BJ (cell line): ENCODE measurements at places on chromosomes 4 and X.

- peak; percentile 78 for DNase-seq
Measured at GRCh38 chr4:150337734-150338133, 244.2 kb upstream of the MAB21L2 start.

- DNase-seq, result no peak
Measured at GRCh38 chr4:35772291-35772690, 472.0 kb downstream of the ARAP2 start.

DNA sequence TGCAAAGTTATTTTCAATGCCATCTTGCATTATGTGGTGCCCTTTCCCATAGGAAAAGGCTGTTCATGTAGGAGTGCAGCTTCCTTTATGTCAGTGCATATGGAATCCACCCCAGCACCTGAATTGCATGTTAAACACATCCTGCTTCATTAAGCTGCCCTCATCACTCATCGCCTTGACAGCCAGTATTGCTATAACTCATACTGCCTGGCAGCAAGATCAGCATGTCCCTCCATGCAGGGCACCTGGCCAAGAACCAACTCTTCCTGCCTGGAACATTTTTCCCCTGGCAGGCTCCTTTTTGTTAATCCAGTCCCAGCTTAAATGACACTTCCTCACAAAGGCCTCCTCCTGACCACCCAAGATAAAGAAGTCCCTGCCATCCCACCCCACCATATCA is 23.5 kb upstream of the CA5B start:
- DNase-seq, result no peak

DNA sequence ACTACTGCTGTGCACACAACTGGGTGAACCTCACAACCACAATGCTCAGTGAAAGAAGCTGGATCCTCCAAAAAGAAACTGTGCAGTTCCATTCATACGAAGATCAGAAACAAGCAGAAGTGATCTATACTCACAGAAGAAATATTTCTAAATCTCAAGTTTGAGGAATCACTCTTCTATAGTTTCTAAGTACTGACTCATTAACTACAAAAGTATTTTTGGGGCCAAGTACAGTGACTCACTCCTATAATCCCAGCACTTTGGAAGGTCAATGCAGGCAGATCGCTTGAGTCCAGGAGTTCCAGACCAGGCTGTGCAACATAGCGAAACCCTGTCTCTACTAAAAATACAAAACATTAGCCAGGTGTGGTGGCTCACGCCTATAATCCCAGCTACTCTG is 51.3 kb upstream of the RELL1 start:
- DNase-seq, result no peak

DNA sequence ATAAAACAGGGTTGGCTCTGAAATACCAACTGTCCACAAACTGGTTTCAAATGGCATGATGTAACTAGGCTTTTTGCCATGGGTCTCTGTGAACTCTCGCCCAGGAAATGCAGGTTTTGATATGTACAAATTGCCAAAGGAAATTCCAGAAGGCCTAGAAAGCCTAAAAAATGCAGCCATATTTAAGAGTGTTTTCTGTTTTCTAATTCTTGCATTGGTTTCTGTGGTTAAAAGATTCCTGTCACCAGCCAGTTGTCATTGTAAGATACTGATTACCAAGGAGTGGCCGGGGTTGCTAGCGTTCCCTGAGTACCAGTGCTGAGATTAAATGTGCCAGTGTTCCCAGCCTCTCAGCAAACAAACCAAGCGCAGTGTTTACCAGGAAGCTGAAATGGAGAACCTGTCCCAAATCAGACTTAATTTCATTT is 53.9 kb upstream of the SORBS2 start:
- DNase-seq, result no peak

GRCh38 chr4:128386761-128387599 is 99.4 kb upstream of the PGRMC2 start:
- DNase-seq, result peak; percentile 86

DNA sequence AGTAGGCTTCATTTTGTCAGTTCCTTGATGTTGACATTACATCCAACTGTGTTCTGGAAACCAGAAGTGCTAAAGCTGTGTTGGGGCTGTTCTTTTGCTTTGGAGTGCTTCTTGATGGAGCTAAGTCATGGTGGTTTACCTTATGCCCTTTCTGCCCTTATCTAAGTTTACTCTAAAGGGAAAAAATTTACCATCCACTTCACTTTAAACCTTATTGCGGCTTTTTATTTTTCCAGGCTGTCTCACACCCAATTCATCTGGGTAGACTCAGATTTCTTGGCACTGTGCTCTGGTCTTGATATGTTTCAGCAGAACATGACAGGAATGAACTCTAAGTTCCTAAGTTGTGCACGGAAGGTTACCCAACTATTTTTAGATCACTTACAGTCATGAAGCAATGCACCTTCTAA is 104.7 kb upstream of the TTC29 start:
- DNase-seq, result no peak

DNA sequence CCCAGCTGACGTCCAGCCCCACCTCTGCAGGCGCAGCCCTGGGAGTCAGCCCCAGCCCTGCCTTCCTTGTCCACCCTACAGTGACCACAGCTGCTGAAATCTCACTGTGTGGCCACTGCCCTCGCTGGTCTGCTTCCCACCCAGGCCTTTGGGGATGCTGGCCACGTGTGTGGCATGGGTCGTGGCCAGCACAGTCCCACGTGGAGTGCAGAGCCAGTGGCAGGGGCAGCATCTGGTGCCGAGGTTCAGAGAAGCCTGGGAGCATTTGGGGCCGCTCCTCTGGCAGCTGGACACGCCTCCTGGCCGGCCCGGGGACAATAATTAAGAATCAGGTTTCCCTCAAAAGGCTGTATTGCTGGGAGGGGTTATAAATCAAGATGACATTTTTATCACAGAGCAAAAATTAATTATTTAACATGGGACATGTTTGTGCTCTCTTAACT is 92.1 kb downstream of the HMX1 start:
- DNase-seq, result no peak

- no peak for DNase-seq
Measured at GRCh38 chr4:96729641-96730040, 889.7 kb downstream of the PDHA2 start.

- DNase-seq, result no peak
Measured at GRCh38 chr4:39357002-39357401, 9.2 kb downstream of the RFC1 start.

DNA sequence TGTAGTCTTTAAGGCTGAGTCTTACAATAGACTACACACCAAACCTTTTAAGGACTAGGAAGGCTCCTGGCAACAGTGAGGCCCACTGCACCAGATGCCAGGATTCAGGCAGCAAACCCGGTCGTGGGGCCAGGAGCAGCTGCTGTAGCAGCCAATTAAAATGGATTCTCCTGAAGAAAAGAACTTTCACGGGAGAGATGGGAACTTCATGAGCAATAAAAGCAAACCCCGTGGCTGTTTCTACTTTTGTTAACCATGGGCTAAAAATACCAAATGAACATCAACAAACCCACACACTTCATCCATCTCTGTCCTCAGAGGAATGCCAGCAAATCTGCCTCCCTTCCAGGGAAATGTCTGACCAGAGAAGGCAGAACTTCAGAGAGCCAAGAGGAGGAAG is 101.4 kb downstream of the BTC start:
- DNase-seq, result no peak

GRCh38 chr4:18033111-18034085 is 11.8 kb upstream of the LCORL start:
- no peak for DNase-seq

DNA sequence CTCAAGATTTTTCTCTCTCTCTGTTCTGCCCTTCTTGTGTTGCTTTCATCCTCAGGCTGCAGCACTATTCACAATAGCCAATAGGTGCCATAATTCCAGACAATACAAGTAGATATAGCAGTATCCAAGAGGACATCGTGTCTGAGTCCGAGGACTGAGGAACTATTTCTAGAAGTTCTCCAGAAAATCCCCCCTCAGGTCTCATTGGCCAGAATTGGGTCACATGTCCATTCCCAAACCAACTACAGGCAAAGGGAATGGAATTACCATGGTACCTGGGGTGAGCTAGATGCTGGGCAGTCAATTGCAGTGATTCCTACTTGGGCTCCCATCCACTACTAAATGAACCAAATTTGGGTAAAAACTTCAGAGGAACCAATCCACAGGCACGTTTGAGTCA is 301.9 kb upstream of the RASGEF1B start:
- no peak for DNase-seq

- DNase-seq, result no peak
Measured at GRCh38 chr4:144582105-144582850, 63.7 kb upstream of the HHIP start.

DNA sequence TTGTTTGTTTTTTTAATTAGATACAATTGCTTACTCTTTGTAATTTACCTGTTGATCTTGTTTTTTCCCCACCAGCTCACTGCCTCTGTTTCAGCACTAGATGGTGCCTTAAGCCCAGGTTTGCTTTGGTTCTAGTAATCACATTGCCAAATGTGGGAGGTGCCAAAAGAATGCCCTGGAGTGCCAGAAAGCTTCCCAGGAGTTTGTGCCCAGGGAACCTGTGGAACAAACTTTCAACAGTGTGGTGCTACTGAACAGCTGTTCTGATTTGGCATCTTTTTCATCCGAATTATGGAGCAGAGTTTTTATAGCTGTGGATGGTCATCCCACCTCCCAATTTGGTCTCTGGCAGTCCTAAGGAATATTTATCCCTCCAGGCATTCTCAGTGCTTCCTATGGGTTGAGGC is 1000.7 kb downstream of the STIM2 start:
- DNase-seq, result no peak

DNA sequence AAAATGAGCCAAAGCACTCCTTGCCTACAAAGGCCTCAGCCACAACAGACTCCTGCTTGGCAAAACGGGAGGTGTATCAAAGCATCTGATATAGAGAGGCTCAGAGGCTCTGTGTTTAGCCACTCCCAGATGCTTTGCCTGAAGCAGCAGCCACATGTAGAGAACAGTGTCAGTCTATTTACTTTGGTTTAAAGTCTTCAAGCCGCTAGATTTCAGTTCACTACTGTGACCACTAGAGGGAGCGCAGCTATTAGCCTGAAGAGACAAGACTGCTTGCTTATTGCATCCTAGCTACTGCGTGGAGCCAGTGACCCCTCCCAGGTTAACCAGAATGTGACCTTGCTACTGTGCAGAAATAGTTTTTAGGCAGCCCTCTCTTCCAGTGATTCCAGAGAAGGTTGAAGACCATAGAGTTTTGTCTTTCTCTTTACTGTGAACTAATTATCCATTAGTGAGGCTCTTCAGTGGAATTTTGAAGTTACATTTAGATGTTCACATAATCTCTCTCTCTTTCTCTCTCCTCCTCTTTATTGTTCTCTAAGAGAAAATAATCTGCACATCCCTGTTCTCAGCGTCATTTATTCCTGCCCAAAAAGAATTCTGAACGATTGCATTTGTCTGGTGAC is 39.3 kb downstream of the BMP3 start:
- peak; percentile 38 for DNase-seq

GRCh38 chr4:115292320-115293092 is 179.1 kb upstream of the NDST4 start:
- no peak for DNase-seq

GRCh38 chrX:19658030-19658429 is 142.7 kb upstream of the MAP3K15 start:
- no peak for DNase-seq

DNA sequence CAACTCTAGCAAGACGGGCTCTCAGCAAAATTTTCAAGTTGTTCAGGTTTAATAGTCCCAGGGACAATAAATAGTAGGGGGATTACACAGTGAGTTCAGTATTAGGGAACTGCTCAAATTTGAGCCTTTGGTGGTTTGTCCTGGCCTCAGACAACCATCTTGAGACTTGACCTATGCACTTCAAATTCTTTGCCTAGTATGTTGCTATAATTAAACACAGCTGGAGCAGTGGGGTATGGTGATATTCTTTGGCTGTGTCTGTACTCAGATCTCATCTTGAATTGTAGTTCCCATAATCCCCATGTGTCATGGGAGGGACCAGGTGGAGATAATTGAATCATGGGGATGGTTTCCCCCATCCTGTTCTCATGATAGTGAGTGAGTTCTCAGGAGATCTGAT is 43.3 kb upstream of the TEX13A start:
- DNase-seq, result no peak

- DNase-seq, result no peak
Measured at GRCh38 chrX:74225111-74225510, 78.9 kb upstream of the ZCCHC13 start.

DNA sequence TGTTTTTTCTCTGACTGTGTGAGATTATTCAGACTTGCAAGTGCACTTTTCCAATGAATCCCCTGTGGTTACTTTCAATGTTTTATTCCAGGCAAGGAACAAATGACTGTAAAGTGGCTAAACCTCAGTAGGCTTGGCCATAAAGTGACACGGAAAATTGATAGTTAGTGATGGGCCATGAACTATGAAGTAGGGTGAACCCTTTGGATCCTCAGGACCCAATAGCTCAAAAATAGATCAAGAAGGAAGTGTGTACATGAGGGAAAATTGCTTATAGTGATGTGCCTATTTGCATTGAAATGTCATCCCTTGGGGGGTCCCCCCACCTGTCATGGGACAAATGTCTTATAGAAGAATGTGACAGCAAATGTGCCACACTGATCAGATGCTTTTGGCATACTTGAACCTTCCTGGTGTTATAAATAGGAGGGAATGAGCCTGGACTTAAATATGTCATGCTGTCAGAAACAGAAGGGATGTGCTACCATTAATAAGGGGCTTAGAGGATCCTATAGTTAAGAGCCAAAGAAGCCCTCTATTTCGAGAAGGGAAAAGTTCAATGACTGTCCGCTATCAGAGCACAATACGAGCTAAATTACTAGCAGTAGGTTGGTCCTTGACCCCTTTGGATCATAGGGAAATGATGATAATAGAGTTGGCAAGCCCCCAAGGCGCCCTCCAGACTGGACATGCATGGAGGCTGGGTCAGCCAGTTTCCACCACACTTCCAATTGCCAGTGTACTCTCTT is 30.3 kb downstream of the SLC16A2 start:
- no peak for DNase-seq

GRCh38 chr4:186845137-186845842 is 121.6 kb upstream of the FAT1 start:
- DNase-seq, result peak; percentile 86

GRCh38 chr4:145230726-145231125 is 50.3 kb upstream of the OTUD4 start:
- peak; percentile 26 for DNase-seq

- no peak for DNase-seq
Measured at GRCh38 chr4:140158365-140159030, 4.5 kb upstream of the MAML3 start.

- DNase-seq, result no peak
Measured at GRCh38 chr4:143420227-143420626, 83.6 kb downstream of the GAB1 start.

GRCh38 chr4:56787380-56787779 is 34.1 kb downstream of the SPINK2 start:
- DNase-seq, result no peak

DNA sequence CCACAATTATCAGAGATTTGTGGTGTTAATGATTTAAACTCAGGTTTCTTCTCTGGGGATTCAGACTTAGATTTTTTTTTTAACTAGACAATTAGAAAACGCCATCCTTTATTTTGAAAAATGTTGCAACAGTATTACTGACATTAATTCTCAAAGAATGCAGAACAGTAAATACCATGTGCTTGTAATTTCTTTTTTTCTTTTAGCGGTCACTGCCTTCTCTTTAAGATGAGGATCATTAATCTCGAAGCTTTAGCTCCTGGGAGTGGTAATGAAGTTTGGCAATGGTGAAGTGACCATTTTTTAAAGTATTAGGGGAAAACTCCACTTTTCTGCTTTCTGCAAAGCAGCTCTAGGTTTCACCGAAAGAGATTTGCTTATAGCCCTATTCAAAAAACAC is 164.0 kb upstream of the MBNL3 start:
- no peak for DNase-seq
